Right ventricle myocardium inferior (tissue), 1 donor: ENCODE measurements at places on chromosomes 3 and 15.

GRCh38 chr3:58900386-58900785 lies 149.4 kb downstream of the CFAP20DC start:
- no peak for DNase-seq

GRCh38 chr15:92069308-92070250 lies 216.1 kb downstream of the SLCO3A1 start:
- DNase-seq: no peak

GRCh38 chr3:155890671-155891190 lies 20.3 kb downstream of the GMPS start:
- no peak for DNase-seq

GRCh38 chr3:112339609-112340008 lies 6.7 kb downstream of the CD200 start:
- no peak for DNase-seq

- no peak for DNase-seq
Measured at GRCh38 chr15:78956937-78957336, 12.1 kb upstream of the CTSH start.

GRCh38 chr3:116246406-116246980 lies 198.8 kb downstream of the LSAMP start:
- no peak for DNase-seq
